ENCODE measurements at places on chromosomes 16 and 17. TPM values are rescaled to one million over a fixed set of nuclear protein-coding genes. Genes with fewer than 3 reads are reported as not detected.

ANTKMT gene
- 13.6 TPM for total RNA-seq

CHST5 gene
- not detected for total RNA-seq

GRCh38 chr17:8128125-8128784, 4.3 kb upstream of the HES7 start:
- DNase-seq: no peak
- H3K4me1 ChIP-seq: peaks cover 40% of the 10 kb centered on the region
- no peaks in the 10 kb centered on the region for H3K36me3 ChIP-seq
- no peak overlapping the region for H3K4me3 ChIP-seq
- peaks cover 7% of the 10 kb centered on the region for H3K27me3 ChIP-seq

DNA sequence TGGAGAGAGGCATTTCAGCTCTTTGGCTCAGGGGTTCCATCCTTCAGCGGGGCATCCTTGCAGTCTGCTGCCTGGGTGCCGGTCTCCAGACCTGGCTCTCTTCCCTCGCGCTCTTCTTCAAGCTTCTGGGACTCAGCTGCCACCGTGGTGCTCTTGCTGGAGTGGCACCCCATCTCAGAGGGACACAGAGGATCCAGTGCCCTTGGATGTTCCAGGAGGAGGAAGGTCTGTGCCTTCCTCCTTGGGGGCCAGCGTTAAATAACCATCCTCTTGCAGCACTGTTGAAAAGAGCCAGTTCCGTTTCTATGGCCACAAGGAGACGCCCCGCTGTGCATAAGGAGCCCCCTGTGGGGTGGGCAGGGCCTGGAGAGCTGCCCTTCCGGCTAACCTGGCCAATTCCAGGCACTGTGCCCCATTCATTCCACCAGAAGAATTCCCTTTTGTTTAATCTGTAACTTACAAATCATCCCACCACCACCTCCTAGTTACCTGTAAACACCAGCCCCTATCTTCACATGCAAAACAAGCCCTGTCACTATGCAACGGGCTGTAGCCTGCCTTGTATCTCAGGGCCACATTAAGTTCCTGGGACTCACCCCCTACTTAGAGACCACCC, 8.6 kb downstream of the CHD9NB start:
- no peak overlapping the region for H3K27ac ChIP-seq
- H3K4me3 ChIP-seq: no peak overlapping the region
- no peaks in the 10 kb centered on the region for H3K36me3 ChIP-seq
- no peaks in the 10 kb centered on the region for H3K4me1 ChIP-seq

- no peak overlapping the region for H3K27ac ChIP-seq
- no peaks in the 10 kb centered on the region for H3K4me1 ChIP-seq
- H3K27me3 ChIP-seq: no peaks in the 10 kb centered on the region
- no peak for DNase-seq
Measured at GRCh38 chr17:27282054-27282551, 11.8 kb upstream of the WSB1 start.
